CD4-positive, alpha-beta memory T cell (primary cell): ENCODE measurements at places on chromosomes 1 and 21. TPM values are rescaled to one million over a fixed set of nuclear protein-coding genes. Genes with fewer than 3 reads are reported as not detected.

- no peak overlapping the region for H3K27ac ChIP-seq
- no peaks in the 10 kb centered on the region for H3K36me3 ChIP-seq
- no peaks in the 10 kb centered on the region for H3K4me1 ChIP-seq
- DNase-seq, result no peak
- no peaks in the 10 kb centered on the region for H3K27me3 ChIP-seq
These were observed 56.9 kb downstream of the PROX1 start for GRCh38 chr1:214044438-214045214.

Gene EPS8L3
- total RNA-seq, result not detected

- H3K36me3 ChIP-seq, result peaks cover 5% of the 10 kb centered on the region
- no peak for DNase-seq
- no peak overlapping the region for H3K4me3 ChIP-seq
- no peaks in the 10 kb centered on the region for H3K27me3 ChIP-seq
These were observed 12.3 kb downstream of the ZNF436 start for GRCh38 chr1:23357138-23357908.

Gene S100A7
- total RNA-seq, result not detected

Gene ROR1
- not detected for total RNA-seq

DNA sequence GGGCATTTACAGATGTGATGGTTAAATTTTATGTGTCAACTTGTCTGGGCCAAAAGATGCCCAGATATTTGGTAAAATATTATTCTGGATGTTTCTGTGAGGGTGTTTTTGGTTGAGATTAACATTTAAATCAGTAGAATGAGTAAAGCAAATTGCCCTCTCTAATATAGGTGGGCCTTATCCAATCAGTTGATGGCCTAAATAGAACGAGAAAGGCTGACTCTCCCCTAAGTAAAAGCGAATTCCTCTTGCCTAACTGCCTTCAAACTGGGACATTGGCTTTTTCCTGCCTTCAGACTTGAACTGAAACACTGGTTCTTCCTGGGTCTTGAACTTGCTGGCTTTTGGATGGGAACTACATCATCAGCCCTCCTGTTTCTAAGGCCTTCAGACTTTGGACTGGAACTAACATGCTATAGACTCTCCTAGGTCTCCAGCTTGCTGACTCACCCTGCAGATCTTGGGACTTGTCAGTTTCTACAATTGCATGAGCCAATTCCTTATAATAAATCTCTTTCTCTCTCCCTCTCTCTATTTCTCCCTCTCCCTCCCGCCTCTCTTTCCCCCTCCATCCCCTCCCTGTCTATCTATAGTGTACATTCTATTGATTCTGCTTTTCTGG is 10.2 kb upstream of the NAV1 start:
- H3K4me3 ChIP-seq, result no peak overlapping the region
